ENCODE measurements at places on chromosomes 13 and 19. TPM values are rescaled to one million over a fixed set of nuclear protein-coding genes. Genes with fewer than 3 reads are reported as not detected.

- no peak overlapping the region for H3K4me3 ChIP-seq
- H3K27me3 ChIP-seq, result no peaks in the 10 kb centered on the region
- H3K27ac ChIP-seq, result peak overlapping the region; percentile 94
- H3K4me1 ChIP-seq, result peaks cover 11% of the 10 kb centered on the region
- H3K36me3 ChIP-seq, result no peaks in the 10 kb centered on the region
Observed at GRCh38 chr19:6238256-6238642, 41.5 kb downstream of the MLLT1 start.

DNA sequence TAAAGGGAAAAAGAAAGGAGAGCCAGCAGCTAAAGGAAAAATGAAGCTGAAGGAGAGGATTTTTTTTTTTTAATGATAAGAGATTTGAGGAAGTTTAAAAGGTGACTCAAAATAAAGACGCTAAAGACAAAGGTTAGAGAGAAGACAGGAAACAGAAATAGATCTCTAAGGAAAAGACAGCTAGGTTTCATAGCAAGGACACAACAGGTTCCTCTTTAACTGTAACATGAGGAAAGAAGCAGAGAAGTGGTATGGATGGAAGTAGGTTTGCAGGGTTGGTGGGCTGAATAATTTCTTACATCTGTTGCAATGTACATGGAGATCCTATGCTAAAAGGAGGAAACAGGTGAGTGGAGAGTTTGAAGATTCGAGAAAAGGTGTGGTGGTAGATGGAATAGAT lies 107.5 kb downstream of the MYCBP2 start:
- no peaks in the 10 kb centered on the region for H3K27me3 ChIP-seq
- H3K4me1 ChIP-seq, result peaks cover 19% of the 10 kb centered on the region
- H3K36me3 ChIP-seq, result peaks cover 59% of the 10 kb centered on the region
- H3K27ac ChIP-seq, result no peak overlapping the region

DNA sequence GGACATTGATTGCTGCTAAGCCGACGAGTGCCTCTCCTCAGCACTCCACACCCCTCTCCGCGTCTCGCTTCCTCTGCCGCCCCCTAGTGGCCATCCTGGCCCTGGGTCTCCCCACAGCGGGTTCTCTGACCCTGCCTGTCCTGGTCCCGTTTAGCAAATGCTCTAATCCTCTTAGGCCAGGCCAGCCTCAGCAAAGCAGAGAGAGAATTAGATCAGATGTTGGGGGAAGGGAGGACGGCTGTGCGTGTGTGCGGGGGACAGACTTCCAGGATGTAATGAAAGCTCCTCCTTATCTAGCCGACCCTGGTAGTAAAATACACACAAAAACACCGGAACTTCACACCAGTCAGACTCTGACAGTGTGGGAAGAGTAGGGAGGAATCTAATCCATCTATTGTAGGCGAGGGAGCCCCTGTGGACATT lies 4.5 kb downstream of the TPRX2 start:
- DNase-seq, result peak; percentile 93
- no peak overlapping the region for H3K27ac ChIP-seq
- no peaks in the 10 kb centered on the region for H3K36me3 ChIP-seq
- H3K4me1 ChIP-seq, result no peaks in the 10 kb centered on the region

GRCh38 chr13:95564091-95564490 lies 11.6 kb downstream of the CLDN10 start:
- no peak overlapping the region for H3K4me3 ChIP-seq
- no peaks in the 10 kb centered on the region for H3K27me3 ChIP-seq
- H3K27ac ChIP-seq, result no peak overlapping the region
- no peak for DNase-seq

- DNase-seq, result peak; percentile 83
- H3K27me3 ChIP-seq, result no peaks in the 10 kb centered on the region
- H3K27ac ChIP-seq, result no peak overlapping the region
Observed at GRCh38 chr19:18233224-18233825, 7.1 kb upstream of the PDE4C start.

GRCh38 chr19:8089664-8090601 lies 37.4 kb downstream of the CCL25 start:
- no peak for DNase-seq
- H3K4me1 ChIP-seq, result no peaks in the 10 kb centered on the region
- H3K27me3 ChIP-seq, result no peaks in the 10 kb centered on the region
- H3K36me3 ChIP-seq, result no peaks in the 10 kb centered on the region

The SPACA4 gene
- not detected for polyA plus RNA-seq

The CABP5 gene
- not detected for polyA plus RNA-seq

The SULT2A1 gene
- polyA plus RNA-seq, result not detected

The MUC16 gene
- not detected for polyA plus RNA-seq

The TTC9B gene
- 0.30 TPM for polyA plus RNA-seq

Data from SK-N-SH (cell line).